Osteoblast (primary cell): ENCODE measurements at places on chromosomes 2 and 18. TPM values are rescaled to one million over a fixed set of nuclear protein-coding genes. Genes with fewer than 3 reads are reported as not detected.

DNA sequence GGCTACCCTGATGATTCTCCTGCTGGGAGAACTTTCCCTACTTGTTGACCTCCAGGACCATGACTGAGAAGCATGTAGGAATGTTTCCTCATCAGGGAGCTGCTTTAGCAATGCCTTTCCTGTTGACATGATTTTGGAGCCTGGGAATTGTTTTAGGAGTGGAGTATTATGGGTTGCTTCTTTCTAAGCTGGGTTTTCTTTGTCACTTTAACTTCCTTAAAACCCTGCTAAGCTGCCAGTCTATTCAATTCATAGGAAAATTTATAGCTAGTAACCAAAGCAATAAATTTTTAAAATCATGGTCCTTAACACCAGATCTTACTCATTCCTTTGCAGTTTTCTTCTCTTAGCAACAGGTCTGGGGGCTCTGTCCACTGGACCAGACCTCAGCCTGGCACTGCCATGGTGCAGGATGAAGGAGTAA lies 125.6 kb upstream of the TACR1 start:
- no peak for DNase-seq

- DNase-seq, result no peak
Observed at GRCh38 chr18:46334868-46335281, 230.7 kb downstream of the HAUS1 start.

DNA sequence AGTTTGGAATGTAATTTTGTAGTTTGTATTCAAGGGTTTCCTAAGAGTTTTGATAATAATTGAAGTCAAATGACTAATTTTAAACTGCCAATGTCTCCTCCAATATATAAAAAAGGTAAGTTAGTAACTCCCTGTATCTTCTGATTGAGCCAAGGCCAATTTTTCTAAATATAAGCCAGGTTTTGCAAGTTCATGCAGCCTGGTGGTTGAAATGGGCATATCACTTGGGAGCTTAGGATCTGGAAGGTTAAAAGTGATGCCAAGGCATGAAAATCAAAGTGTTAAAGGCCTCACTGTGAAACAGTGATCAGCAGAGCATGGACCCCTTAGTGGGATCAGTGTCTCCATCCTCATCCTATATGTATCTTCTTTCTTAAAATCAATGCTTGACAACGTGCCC lies 60.5 kb downstream of the MERTK start:
- DNase-seq, result no peak

- DNase-seq, result peak; percentile 29
Observed at GRCh38 chr2:187075199-187075635, 226.2 kb upstream of the ZSWIM2 start.

DNA sequence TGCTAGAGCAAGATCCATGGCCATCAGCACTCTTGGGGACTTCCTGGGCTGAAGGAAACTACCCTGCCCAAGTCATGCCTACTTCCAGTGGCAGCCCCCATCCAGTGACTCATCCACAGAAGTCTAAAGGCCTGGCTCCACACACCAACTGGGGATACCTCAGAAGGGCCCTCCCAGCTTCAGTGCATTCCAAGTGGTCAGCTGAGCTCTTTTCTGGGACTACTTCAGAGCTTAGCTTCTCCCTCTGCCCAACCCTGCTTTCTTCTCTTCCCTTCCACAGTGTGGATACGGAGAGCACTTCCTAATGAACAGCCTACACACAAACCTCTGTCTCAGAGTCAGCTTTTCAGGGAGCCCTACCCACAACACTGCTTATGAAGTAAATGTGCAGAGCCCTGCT lies 66.5 kb downstream of the CLHC1 start:
- peak; percentile 78 for DNase-seq

DNA sequence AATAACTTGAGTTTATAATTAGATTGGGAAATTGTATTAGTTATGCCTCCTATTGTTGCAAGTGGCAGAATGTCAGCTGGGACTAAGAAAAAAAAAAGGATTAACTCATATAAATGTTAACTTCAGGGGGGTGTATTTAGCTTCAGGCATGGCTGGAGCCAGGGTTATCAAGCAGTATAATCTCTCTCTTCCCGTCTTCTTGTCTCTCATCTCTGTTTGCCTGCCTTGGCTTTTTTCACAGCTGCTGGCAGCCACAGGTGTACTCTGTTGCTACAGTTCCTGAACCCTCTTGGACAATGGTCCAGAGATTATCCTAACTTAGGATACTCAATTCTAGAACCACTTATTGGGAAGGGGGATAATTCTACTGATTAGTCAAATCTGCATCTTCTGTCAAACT lies 370.7 kb upstream of the MEX3C start:
- no peak for DNase-seq

- DNase-seq, result no peak
Observed at GRCh38 chr2:169036736-169037440, 5.8 kb upstream of the ABCB11 start.

DNA sequence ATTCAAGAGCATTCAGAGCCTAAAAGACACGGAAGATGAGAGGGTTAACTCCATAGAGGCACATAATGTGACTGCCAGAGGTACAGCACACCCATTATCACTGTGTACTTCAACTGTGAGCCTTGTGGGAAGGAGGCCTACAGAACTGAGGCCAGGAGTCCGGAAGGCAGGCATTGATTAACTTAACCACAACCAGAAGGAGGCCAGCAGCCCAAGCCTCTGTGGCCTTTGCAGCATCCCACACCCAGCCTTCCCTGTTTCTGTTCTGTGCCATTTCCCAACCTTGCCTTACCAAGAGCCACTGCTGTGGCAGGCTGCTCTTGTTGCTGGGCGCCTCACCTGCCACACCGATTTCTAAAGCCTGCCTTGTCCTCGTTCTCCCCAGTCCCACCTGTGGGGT lies 27.2 kb downstream of the SIGLEC15 start:
- DNase-seq, result no peak

DNA sequence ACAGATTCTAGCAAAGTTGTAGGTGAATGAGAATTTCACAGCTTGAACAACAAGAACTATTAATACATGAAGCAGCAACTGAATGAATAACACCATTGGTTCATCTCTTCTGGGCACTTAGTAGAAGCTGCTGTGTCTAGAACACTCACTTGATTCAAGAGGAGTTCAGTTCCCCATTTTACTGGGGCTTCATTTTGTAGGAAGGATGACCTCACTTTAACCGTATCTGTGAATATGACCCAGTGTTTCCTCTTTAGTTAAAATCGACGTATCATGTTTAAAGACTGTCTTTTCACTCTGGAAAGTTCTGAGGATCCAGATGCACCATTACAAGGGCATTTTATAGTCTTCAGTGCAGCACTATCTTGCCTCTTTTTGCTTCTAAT lies 47.8 kb downstream of the LRRTM1 start:
- DNase-seq, result no peak

- DNase-seq, result no peak
Observed at GRCh38 chr2:186100636-186101035, 362.0 kb downstream of the FSIP2 start.

- DNase-seq, result no peak
Observed at GRCh38 chr2:70816726-70817125, 3.7 kb downstream of the CLEC4F start.

GRCh38 chr2:31312898-31313297 lies 78.9 kb downstream of the EHD3 start:
- DNase-seq, result no peak

GRCh38 chr2:168330624-168331423 lies 83.4 kb upstream of the STK39 start:
- no peak for DNase-seq

DNA sequence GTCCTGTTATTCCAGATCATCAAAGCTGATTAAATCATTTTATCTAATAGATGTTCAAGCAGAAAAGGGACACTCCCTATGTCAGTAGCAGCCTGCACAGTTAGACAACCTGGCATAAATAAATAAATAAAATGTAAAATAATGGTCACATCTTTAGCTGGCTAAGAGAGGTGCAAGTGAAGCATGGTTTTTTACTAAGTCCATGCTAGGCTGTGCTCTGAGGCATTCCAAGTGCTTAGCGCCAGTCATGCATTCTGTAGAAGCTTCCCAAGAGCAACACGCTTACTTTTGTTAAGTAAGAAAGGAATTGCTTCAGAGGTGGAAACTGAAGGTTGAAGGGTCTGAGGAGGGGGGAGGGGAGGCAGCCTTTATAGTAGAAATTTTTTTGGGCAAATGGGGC lies 351.2 kb downstream of the CDH2 start:
- no peak for DNase-seq

- DNase-seq, result peak; percentile 91
Observed at GRCh38 chr2:1546023-1546591, 132.8 kb downstream of the TPO start.

Gene TEX51
- total RNA-seq, result not detected in 2 replicates

Gene DNAH6
- total RNA-seq, result under 0.01 and 0.36 TPM in 2 replicates

Gene NAT8
- not detected in 2 replicates for total RNA-seq

Gene DQX1
- not detected in 2 replicates for total RNA-seq

Gene CIB4
- total RNA-seq, result not detected in 2 replicates

Gene CHRND
- total RNA-seq, result not detected in 2 replicates
